CD4-positive, alpha-beta T cell treated with Interleukin-1 beta for 1 hour (primary cell): ENCODE measurements at places on chromosomes 5 and 9.

DNA sequence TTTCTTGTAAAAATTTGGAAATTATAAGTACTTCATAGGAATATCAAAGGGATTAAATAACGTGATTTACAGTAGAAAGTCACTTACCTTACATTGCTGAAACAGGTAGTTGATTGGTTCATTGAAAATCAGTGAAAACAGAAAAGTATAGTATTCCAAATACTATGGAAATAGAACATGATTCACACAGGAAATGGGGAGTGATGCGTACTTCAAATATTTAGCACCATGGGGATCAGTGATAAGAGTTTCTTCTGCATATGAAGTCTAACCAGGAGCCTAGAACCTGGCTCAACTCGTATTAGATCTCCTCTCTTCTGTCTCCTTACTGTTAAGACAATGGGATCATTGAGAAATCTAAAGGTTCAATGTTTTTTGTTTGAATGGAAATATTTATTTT, 133.3 kb downstream of the FAM174A start:
- no peak for DNase-seq

DNA sequence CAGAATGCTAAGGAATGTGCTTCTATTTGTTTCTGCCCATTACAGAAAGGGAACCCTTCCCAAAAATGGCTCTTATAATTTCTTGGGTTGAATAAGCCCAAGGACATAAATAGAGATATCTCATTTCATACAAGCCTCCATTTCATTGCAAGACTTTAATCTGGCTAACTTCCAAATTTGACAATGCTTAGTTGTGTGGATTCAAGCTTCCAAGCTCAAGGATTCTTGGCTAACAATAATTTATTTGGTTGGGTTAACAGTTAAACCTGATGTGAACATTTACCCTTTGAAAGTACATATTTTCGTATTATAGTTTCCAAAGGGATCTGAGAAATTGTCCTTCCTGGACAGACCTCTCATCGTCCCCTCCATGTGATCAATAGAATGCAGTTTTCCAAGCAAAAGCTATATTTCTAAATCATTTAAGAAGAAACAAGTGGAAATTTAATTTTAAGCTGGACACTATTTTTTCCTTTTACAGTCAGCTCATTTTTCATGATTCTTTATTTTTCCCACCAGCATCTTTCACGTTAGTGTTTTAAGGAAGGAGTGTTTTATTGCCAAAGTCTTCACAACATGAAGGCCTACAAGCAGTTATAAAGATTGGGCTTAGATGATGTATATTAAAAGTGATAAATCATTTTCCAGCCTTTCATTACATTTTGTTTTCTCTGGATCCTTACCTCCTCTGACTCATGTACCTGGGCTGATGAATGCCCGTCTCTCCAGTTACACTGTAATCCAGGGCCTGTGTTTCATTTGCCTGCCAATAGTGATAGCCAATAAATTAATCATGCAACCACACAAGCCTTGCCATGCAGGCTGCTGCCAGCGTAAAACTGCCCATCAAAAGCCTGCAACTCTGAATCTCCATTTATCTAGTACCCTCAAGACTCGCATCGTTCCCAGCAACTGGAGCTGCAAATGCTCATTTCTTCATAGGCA, 176.7 kb downstream of the NTRK2 start:
- DNase-seq = no peak

DNA sequence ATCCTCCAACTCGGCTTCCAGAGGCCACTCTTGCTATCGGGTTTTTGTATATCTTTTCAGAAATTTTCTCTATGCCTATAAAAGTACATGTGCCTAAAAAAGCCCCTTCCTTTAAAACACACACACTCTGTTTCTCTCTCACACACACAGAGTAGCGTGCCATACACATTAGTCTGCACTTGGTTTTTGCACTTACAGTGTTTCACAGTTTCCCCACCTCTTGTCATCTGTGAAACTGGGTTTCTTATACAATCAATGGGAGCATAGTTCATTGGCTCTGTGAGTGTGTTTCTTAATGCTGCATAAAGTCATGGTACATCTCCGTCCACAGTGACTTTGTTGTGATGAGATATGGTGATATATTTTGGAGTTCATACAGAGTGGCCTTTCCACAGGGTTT, 664 bp upstream of the IGFBPL1 start:
- no peak for DNase-seq

GRCh38 chr5:88734983-88735382, 148.0 kb downstream of the MEF2C start:
- DNase-seq = no peak

- DNase-seq = no peak
Observed at GRCh38 chr5:120874081-120874862, 410.2 kb downstream of the PRR16 start.

GRCh38 chr5:73387601-73388305, 60.8 kb downstream of the FOXD1 start:
- DNase-seq = peak; percentile 34

DNA sequence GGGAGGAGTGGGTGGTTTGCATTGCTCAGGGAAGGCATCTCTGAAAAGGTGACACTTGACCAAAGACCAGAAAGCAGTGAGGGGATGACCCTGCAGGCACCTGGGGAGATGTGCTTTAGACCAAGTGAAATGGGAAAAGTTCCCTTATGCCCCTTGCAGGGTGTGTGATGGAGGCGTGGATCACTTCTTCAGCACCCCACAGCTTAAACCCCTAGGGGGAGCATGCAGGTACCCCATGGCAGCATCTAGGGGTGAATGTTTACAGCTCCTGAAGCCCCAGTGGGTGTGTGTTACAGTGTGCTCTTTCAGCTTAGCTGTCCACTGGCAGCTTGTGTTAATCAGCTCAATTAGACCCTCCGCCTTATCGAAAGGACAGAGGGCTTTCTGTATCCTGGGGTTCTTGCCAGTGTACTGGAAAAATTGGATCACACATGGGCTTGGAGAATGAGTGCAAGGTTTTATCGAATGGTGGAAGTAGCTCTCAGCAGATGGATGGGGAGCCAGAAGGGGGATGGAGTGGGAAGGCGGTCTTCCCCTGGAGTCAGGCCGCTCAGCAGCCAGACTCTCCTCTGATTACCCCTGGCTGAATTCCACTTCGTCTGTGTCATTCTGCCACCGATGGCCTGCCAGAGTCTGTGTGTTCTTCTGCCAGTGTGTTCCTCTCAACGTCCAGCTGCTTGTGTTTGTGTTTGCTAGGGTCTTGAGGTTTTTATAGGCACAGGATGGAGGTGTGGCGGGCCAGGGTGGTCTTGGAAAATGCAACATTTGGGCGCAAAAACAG, 6.3 kb downstream of the BHMT2 start:
- DNase-seq = no peak

DNA sequence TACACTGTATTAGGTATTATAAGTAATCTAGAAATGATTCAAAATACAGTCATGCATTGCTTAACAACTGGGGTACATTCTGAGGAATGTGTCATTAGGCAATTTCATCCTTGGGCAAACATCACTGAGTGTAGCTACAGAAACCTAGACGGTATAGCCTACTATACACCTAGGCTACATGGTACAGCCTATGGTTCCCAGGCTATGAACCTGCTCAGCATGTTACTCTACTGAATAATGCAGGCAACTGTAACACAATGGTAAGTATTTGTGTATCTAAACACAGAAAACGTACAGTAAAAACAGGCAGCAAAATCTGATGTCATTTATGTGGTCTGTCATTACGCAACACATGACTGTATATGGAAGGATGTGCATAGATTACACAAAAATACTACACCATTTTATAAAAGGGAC, 96.8 kb downstream of the RAPGEF6 start:
- no peak for DNase-seq

GRCh38 chr5:39780347-39780746, 355.6 kb upstream of the DAB2 start:
- DNase-seq = no peak

DNA sequence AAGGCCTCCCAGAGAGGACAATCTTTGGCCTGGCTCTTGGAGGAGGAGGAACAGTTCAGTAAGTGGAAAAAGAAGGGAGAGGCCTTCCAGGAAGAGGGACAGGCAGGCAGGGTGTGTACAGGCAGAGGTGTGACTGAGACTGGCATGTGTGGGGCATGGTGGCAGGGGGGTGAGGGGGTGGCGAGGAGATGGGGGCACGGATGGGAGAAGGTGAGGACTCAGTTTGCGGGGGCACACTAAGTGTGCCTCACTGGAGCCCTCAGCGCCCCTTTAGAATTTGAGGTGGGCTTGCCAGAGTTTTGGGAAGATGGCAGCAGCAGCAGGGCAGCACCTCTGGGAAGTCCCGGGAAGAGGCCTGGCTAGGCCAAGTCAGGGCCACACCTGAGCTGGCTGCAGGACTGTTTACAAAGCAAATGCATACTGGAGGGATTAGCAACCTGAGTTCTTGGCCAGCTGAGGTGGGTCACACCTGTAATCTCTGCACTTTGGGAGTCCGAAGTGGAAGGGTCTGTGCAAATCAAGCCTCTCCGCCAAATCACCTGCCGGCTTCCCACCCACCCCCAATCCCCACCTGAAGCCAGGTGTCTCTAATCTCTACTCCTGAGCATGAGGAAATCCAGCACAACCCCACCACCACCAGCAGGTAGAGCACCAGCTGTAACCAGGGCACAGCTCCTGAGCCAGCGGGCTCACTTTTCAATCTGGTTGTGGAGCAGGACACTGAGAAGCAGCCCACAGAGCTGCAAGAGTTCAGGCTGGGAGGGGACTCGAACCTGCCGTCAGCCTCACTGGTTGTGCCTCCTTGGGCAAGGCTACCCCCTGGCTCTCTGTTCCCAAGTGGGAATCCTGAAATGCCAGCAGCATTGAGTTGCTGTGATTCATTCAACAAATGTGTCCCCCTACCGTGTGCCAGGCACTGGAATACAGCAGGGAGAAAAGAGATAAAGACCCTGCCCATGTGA, 10.2 kb upstream of the GABRP start:
- DNase-seq = no peak
